Stimulated activated CD8-positive, alpha-beta memory T cell treated with anti-CD3 and anti-CD28 coated beads, Interleukin-4, amount 100 ng/mL, for 4 hours (primary cell): ENCODE measurements at places on chromosomes 3 and 15.

GRCh38 chr3:151875759-151876158 lies 2.3 kb downstream of the SUCNR1 start:
- DNase-seq = no peak

DNA sequence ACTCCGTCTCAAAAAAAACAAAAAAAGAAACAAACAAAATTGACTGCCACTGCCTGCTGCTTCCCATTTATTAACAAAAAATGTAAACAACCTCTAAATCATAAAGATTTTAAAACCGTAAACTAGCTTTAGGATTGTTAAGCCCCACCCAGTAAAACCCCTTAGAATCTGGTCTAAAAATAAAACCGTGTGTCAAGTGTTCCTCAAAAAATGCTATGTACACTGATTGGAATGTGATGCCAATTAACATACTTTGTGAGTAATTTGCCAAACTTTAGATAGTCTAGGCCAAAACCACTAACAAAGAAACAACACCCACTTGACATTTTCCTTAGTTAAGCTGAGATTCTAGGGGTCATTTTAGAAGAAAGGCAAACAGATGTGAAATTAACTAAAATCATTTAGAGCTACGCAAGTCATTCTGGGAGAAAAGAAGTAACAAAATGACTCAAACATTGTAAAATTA lies 5.3 kb downstream of the RAF1 start:
- no peak for DNase-seq

DNA sequence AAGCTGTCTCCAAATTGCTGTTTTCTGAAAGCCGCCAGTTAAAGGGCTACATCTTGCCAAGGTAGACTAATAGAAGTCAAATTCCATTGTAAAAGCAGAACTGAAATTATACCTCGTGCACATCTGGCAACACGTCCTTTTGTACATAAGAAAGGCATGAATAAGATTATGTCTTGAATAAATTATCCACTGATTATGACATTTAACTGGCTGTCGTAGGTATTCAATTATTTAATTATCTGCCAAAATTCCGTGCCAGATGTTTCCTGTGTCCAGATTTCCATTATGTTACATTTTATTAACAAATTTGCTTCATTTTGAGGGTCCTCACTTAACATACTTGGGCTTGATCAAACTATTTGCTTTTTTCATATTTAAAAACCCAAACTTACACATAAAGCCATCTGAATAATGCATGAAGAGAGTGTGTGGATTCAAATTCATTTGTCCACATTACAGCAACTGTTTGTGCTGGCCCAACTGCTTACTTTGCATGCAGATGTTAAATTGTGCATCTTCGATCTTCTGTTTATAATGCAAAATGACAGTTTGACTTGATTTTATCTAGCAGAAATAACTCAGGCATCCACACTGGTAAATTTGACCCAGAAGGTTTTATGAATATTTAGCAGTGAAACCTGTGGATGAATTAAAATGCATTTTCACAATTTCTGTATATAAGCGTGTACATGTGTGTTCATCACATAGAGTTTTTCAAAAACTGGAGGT lies 701.5 kb downstream of the ZNF385D start:
- no peak for DNase-seq

- DNase-seq = no peak
Measured at GRCh38 chr3:169657351-169658124, 6.0 kb downstream of the MECOM start.

GRCh38 chr15:35142578-35142977 lies 57.5 kb upstream of the NANOGP8 start:
- DNase-seq = no peak

GRCh38 chr3:45112939-45113338 lies 33.2 kb downstream of the CDCP1 start:
- no peak for DNase-seq
